Activated gamma-delta T cell treated with anti-CD3 and anti-CD28 coated beads, Interleukin-2, amount 50 U/mL, for 16 hours (primary cell): ENCODE measurements at places on chromosomes 5 and 9.

DNA sequence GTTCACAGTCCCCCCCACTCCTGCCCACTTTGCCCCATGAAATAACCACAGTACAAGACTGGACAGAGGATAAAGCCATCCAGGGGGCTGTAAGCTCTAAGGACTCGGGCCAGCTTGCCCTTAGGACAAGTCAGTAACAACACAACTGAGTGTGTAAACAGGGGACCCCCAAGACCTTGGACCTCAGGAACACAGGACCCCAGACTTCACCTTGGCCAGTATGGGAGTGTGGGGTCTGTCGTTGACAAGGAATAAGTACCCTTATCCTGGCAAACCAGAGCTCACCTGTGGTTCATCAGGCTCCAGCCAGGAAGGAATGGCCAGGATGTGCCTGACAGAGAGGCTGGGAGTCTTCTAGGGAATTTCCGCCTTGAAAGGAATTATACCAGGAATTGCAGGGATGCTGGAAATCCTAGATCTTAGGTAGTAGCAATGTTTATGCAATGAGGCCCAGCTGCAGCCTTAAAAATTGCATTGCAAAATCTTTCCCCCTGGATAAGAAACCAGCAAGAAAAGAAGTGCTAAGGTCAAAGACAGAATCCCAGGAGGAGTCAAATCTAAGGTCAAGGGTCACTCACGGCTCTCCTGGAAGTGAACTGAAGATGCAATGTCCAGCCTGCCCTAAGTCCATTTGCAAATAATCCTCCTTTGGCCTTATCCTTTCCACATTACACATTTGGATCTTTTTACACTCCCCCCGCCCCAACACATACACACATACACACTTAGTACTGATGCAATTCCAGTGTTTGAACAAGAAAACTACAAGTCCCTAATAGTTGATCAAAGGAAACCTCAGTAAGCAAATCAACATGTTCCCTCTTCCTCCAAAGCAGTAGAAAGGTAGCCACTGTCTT is 27.3 kb upstream of the TDRD7 start:
- DNase-seq = no peak

DNA sequence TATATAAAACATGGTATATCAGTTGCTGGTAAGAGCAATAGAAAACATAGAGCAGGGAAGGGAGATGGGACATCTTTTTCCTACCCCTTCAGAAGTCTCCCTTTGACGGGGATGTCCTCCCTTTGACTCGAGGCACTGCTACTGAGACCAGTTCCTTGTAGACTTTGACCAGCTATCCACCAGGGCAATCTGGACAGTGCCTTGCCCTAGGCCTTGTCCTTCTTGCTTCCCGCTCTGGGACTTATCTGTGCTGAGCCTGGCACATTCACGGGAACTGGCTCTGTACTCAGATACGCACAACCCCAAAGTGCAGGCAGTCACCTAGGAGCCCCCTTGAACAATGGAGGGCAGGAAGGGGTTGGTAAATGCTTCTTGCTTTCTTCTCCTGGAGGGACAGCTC is 116.6 kb upstream of the ANKH start:
- DNase-seq = no peak

- no peak for DNase-seq
Observed at GRCh38 chr9:33029231-33029786, 4.2 kb downstream of the DNAJA1 start.

DNA sequence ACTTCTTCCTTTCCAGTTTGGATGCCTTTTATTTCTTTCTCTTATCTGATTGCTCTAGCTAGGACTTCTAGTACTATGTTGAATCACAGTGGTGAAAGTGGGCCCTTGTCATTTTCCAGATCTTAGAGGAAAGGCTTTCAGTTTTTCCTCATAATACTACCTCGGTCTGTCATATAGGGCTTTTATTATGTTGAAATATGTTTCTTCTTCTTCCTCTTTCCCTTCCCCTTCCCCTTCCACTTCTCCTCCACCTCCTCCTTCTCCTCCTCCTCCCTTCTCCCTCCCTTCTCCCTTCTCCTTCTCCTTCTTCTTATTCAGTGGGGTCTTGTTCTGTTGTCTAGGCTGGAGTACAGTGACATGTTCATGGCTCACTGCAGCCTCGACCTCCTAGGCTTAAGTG is 9.2 kb upstream of the TERT start:
- no peak for DNase-seq

- no peak for DNase-seq
Observed at GRCh38 chr5:35143841-35144240, 86.4 kb downstream of the PRLR start.

DNA sequence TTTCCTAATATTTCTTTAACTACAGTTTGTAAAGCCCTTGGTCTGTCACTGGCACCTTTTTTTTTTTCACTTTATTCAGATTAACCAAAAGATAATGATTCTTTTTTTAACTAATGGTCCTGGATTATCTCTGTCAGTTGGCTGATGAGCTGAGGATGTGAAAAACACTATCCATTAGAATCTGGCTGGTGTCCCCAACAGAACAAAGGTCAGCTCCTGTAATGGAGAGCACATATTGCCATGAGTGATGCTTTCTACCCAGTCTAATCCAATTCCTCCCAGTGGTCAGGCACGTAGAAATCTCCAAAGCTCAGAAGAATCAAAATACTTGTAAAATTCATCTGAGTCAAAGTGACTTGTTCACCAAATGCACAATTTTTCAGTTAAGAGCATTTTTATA is 491.7 kb upstream of the PIK3R1 start:
- no peak for DNase-seq

DNA sequence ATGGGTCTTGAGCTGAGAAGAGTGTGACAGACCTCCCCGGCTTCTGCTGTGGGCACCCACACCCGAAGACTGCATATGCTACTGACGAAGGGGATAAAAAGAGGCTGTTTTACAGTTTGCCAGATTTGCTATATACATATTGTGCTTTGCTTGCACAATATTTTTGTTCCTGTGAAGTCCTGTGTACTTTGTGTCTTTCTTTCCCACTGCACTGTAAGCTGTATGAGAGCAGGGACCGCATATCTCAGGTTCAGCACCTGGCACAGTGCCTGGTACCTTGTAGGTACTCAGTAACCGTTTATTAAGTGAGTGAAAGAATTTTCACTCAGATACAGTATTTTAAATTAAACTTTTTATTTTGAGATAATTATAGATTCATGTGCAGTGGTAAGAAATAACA is 8.2 kb upstream of the GARNL3 start:
- no peak for DNase-seq

DNA sequence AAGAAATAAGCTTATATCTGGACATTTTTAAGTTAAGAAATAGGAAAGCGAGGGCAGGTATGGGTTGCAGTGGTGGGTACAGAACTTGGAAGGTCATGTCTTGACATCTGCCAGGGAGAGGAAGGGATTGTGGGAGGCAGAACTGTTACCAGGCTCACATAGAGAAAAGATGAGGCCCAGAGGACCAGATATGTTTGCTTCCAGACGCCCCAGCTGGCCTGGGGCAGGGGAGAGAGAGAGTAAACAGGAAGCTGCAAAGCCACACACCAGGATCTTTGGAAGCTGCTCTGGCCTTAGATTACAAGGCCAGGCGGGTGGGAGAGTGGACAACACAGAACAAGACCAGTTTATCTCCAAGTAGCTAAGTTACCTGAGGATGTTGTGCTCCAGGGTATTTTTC is 71.2 kb downstream of the MARCHF11 start:
- DNase-seq = no peak

DNA sequence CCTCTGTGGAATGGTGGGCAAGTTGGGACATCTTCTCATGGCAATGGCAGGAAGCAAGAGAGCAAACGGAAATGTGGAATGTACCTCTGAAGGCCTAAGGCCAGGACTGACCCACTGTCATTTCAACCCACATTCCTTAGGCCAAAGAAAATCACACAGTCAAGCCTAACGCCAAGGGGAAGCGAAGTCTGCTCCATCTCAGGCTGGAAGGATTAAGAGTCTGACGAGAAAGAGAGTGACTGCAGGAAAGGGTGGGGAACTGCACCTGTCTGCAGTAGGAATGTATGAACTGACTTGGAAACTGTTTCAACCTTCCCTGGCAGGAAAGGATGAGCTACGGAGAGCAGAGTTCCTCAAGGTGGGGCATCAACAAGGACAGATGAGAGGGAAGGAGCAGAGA is 90.2 kb upstream of the TAS2R1 start:
- no peak for DNase-seq
